IMR-90 (cell line): ENCODE measurements at places on chromosomes 12 and 14. TPM values are rescaled to one million over a fixed set of nuclear protein-coding genes. Genes with fewer than 3 reads are reported as not detected.

TSPAN19 gene
- polyA plus RNA-seq: not detected in 2 replicates

PRKD1 gene
- 12.2 and 14.2 TPM in 2 replicates for polyA plus RNA-seq

NRXN3 gene
- 23.3 and 25.1 TPM in 2 replicates for polyA plus RNA-seq

AICDA gene
- polyA plus RNA-seq: not detected in 2 replicates

USP30 gene
- polyA plus RNA-seq: 9.9 and 11.2 TPM in 2 replicates

STON2 gene
- polyA plus RNA-seq: not detected in 2 replicates

SYT1 gene
- 2.5 and 2.8 TPM in 2 replicates for polyA plus RNA-seq

ACSM4 gene
- not detected in 2 replicates for polyA plus RNA-seq
